ENCODE measurements at places on chromosomes 7 and 10.

DNA sequence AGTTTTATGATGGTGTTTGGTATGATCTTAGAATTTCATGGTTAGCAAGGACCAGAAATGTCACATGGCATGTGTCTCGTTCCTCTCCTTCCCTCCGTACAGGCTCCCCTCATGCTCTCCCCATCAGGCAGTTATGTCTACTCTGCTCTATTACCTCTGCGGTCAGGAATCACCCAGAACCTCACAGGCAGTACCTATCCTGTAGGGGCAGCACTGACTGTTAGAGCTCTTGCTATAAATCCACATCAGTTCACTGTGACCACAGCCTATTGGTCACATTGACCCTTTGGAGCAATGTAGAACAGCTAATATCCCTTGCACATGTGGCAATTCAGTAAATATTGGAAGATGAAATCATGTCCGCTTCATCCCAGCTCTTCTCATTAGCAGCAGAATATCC is 151.8 kb downstream of the WNT2 start:
- DNase-seq, result no peak

GRCh38 chr7:28298870-28299518 is 113.3 kb upstream of the CREB5 start:
- no peak for DNase-seq

DNA sequence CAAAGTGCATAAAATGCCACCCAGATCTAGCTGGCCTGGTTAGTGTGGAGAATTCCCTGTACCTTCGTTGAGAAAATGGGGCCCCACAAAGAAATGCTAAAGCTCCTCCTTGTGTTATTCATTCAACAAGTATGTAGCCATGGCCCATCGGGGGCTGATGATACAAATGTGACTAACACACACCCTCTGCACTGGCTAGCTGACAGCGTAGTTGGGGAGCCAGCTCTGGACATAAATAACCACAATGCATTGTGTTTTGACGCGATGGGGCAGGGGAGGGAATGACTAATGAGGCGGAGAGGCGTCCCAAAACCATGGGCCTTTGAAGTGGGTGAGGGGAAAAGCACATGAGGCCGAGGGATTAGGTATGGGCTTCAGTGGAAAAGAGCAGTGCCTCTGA is 28.2 kb upstream of the ASL start:
- no peak for DNase-seq

DNA sequence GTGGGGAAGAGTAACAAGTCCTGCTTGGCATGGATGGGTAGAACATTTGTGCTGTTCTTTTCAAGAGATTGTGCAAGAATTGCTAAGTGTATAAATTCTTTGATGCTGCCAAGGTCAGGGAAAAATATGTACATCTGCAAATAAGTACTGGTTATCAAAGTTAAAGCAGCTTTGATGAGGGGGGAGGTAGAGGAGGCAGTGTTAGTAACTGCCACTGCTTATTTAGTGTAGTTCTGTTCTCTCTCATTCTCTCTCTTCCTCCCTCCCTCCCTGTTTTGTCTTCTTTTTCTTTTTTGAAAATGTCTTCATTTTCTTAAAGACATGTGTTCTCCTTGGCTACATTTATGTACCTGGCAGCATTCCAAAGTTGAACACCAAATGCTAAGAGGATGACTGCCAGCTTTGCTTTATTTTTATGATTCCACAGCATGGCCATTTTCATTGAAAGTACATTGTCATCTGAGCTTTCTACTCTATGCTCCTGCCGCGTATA is 18.6 kb downstream of the CACNB2 start:
- no peak for DNase-seq

DNA sequence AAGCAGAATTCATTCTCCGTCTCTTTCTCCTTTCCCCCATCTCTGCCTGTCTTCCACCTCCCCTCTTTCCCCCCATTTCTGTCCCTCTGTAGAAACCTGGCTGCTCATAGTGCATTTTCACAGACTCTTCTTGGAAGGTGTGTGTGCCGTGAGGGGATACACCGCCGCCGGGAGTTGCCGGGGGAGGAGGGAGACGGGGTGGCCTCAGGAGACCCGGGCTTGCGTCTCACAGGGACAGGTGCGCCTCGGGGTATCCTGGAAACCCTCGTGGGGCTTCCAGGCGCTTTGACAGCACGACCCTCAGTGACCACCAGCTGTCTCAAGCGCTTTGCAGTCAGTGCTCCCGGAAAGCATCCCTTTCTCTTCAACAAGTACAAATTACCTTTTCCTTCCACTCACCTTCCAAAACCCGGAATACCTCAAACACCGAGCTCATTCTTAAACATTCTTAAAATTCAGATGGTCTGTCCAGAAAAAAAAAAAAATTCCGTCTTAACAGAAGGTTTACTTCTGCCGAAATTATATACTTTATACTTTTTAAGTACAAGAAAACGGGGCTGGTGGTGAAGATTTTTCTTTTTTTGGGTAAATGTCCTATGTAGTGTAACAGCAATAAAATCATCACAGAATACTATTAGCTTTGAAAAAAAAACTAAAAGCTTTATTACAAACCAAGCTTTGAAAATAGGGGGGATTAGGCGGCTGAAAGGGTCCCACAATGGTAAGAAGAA is 8.2 kb downstream of the EMX2 start:
- DNase-seq, result no peak

- DNase-seq, result no peak
Observed at GRCh38 chr10:84185526-84186175, 8.7 kb upstream of the CDHR1 start.

DNA sequence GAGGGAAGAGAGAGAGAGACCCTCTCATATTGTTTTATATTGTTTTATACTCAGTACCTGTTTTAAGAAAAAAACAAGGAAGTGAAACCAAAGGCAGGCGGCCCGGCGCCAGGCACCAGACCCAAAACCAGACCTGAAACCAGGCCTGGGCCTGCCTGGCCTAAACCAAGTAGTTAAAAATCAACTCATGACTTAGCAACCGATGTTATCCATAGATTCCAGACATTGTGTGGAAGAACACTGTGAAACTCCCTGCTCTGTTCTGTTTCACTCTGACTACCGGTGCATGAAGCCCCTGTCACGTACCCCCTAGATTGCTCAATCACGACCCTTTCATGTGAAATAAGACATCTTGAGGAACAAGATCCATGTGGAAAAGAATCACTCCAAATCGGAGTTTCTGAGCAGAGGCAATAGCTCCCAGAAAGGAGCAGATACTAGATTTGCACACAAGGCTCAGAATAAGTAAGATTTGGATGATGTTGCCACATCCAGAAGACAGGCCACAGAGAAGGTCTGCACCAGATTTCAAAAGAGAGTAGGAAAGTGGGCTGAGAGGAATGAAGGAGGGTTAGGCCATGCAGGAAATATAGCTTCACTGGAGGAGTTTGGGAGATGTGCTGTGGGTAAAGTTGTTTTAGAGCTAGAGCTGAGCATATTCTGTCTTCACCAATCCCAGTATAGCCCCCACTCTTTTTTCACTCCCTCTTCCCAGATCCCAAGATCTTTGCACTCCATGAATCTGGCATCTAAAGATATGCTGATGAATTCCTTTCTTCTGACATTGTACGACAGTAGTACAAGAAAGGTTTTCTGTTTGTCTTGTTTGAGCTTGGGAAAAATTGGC is 8.8 kb upstream of the ZNF248 start:
- DNase-seq, result peak; percentile 57

DNA sequence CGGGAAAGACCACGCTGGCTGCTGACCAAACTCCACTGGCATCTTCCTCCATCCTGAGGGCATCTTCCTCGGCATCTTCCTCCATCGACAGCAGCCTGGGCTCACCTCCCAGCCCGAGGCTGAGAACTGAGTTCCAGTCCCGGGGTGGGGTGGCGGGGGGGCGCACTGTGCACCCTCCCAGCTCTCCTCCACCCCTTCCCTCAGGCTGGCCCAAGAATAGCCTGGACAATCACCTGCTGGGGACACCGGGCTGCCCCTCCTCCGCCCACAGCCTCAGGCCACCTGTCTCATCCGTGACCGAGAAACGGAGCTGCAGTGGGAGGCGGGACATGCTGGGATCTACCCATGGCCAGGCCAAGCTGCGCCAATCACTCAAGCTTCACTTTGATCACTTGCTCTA is 37.2 kb downstream of the DIP2C start:
- DNase-seq, result no peak

Measured in activated B cell treated with CpG ODN at 0.5 μM for 24 hours (primary cell).